ENCODE measurements at places on chromosomes 2 and 18. TPM values are rescaled to one million over a fixed set of nuclear protein-coding genes. Genes with fewer than 3 reads are reported as not detected.

- H3K4me3 ChIP-seq = no peak overlapping the region
- no peak overlapping the region for H3K27ac ChIP-seq
- H3K36me3 ChIP-seq = no peaks in the 10 kb centered on the region
- H3K4me1 ChIP-seq = no peaks in the 10 kb centered on the region
- no peak for DNase-seq
These were observed 97.6 kb upstream of the HS6ST1 start for GRCh38 chr2:128416109-128416785.

Gene FAHD2A
- total RNA-seq = 33.2 TPM

- H3K36me3 ChIP-seq = no peaks in the 10 kb centered on the region
- no peak for DNase-seq
- H3K4me3 ChIP-seq = no peak overlapping the region
- H3K27ac ChIP-seq = no peak overlapping the region
- H3K27me3 ChIP-seq = peaks cover 23% of the 10 kb centered on the region
- H3K4me1 ChIP-seq = no peaks in the 10 kb centered on the region
These were observed 92.3 kb downstream of the BIN1 start for GRCh38 chr2:127014630-127015029.

- no peak overlapping the region for H3K4me3 ChIP-seq
- H3K4me1 ChIP-seq = peaks cover 4% of the 10 kb centered on the region
- no peaks in the 10 kb centered on the region for H3K36me3 ChIP-seq
- no peak for DNase-seq
- H3K27me3 ChIP-seq = no peaks in the 10 kb centered on the region
These were observed 36.0 kb upstream of the YPEL5 start for GRCh38 chr2:30110773-30111172.

GRCh38 chr2:58938988-58939387 lies 697.9 kb upstream of the FANCL start:
- no peak overlapping the region for H3K27ac ChIP-seq
- no peaks in the 10 kb centered on the region for H3K4me1 ChIP-seq
- no peak for DNase-seq
- no peaks in the 10 kb centered on the region for H3K27me3 ChIP-seq
- no peaks in the 10 kb centered on the region for H3K36me3 ChIP-seq
- H3K4me3 ChIP-seq = no peak overlapping the region

GRCh38 chr18:25494888-25495287 lies 142.9 kb upstream of the ZNF521 start:
- H3K27ac ChIP-seq = no peak overlapping the region
- H3K4me1 ChIP-seq = no peaks in the 10 kb centered on the region
- H3K27me3 ChIP-seq = no peaks in the 10 kb centered on the region
- H3K4me3 ChIP-seq = no peak overlapping the region
- no peaks in the 10 kb centered on the region for H3K36me3 ChIP-seq

Gene RANBP2
- 74.1 TPM for total RNA-seq

- DNase-seq = no peak
- H3K27ac ChIP-seq = peak overlapping the region; percentile 93
- peaks cover 90% of the 10 kb centered on the region for H3K4me1 ChIP-seq
- no peaks in the 10 kb centered on the region for H3K27me3 ChIP-seq
- peaks cover 25% of the 10 kb centered on the region for H3K36me3 ChIP-seq
These were observed 15.0 kb downstream of the INPP4A start for GRCh38 chr2:98459496-98460175.

Gene NMUR1
- not detected for total RNA-seq

Gene ACMSD
- total RNA-seq = not detected

DNA sequence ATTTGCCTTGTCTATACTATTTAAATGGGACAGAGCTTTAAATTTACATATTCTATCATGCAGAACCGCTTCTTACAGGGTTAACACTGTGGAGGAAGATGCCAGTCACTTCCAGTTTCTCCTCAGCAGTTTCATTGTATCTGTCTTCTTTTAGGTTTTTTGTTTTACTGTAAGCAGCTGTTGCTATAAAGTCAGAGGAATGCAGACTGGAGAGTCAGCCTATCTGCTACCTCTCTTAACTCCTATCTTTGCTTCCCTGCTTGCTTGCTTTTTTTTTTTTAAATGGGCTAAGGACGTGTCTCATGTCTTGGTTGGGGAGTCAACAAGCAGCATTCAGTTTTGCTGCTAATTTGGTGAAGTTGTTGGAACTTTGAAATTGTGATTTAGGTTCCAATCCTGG lies 8.9 kb downstream of the EPC2 start:
- no peaks in the 10 kb centered on the region for H3K27me3 ChIP-seq
- peaks cover 84% of the 10 kb centered on the region for H3K4me1 ChIP-seq
- H3K4me3 ChIP-seq = no peak overlapping the region
- H3K27ac ChIP-seq = peak overlapping the region; percentile 15
- no peak for DNase-seq

Gene SLC5A7
- not detected for total RNA-seq

DNA sequence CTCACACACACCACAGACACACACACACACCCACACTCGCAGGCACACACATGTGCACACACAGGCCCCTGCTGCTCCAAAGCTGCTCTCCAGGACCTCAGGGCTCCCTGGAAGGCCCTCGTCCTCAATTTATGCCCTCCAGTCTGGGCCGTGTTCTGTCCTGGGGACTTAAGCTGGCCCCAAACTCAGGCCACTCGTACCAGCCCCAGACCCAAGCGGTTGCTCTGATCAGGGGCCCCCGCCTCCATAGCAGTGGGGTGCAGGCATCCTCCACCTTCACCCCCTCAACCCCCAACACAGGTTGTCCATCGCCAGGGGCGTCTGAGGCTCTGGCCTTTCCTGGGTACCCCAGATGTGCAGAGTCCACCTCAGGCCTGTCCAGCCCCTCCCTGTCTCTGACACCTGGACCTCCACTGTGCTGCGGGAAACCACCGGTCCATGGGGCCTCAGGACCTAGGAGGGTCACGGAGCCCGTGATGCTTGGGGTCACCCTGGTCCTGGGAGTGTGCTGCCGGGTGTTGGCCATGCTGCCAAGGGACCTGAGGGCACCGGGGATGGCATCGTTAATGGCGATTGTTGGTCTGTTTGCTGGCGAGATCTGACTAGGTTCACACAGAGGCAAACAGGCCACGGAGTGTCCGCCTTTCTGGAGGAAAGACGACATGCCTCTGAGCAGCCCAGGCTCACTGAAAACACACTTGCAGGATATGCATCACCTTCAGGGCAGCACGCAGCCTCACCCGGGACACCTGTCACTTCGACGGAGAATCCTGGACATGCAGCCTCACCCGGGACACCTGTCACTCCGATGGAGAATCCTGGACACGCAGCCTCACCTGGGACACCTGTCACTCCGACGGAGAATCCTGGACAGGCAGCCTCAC lies 155.6 kb downstream of the NDUFA10 start:
- no peak overlapping the region for H3K27ac ChIP-seq
- no peak for DNase-seq
- H3K4me1 ChIP-seq = no peaks in the 10 kb centered on the region
- H3K27me3 ChIP-seq = no peaks in the 10 kb centered on the region
- H3K4me3 ChIP-seq = no peak overlapping the region

- no peaks in the 10 kb centered on the region for H3K27me3 ChIP-seq
- DNase-seq = no peak
- no peak overlapping the region for H3K4me3 ChIP-seq
- H3K27ac ChIP-seq = no peak overlapping the region
These were observed 92.7 kb upstream of the ETAA1 start for GRCh38 chr2:67304300-67304890.

Gene SLC8A1
- 1.8 TPM for total RNA-seq

Gene LIMS2
- 5.1 TPM for total RNA-seq

GRCh38 chr2:237790353-237790752 lies 8.2 kb upstream of the RBM44 start:
- no peak for DNase-seq
- H3K27me3 ChIP-seq = no peaks in the 10 kb centered on the region
- H3K27ac ChIP-seq = no peak overlapping the region

DNA sequence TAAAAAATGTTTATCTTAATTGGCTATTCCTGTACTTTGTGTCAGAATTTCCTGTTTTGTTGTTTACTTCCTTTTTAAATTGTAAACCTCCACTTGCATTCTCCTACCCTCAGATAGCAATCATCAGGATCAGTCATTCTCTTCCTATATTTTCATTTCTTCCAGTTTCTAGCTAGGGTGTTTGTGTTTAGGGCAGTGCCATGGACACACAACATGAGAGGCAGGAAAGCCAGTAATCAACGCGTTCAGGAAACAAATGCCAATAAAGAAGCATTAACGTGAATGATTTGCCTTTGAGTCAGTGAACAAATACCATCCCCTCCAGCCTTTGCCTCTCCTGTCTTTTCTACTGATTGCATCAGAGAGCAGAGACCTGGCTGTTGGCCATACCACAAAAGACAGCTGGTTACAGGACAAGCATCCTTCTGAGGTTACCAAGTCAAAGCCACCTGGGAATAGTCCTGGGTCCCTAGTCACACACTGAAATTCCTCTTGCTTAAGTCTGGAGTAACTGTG lies 56.7 kb upstream of the FHL2 start:
- DNase-seq = no peak
- H3K36me3 ChIP-seq = no peaks in the 10 kb centered on the region
- no peak overlapping the region for H3K27ac ChIP-seq
